ENCODE measurements at places on chromosomes 11 and 22.

DNA sequence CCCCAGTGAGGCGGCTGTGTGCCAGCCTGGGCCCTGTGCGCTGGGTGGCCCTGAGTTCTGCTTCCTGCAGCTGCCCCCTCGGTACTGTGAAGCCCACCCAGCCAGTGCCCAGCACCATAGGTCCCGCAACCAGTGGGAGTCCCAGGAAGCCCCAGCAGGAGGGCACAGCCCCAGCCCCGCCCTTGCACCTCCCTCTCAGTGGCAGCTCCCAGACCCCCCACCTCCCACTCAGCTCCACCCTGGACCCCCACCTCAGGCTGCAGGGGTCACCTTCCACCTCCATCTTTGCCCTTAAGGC lies 30.9 kb downstream of the MOB2 start:
- DNase-seq, result no peak

GRCh38 chr11:44596525-44597276 lies 31.2 kb downstream of the CD82 start:
- no peak for DNase-seq

GRCh38 chr11:29129844-29130243 lies 887.0 kb downstream of the KCNA4 start:
- no peak for DNase-seq

- no peak for DNase-seq
Measured at GRCh38 chr11:13378316-13378715, 84.7 kb downstream of the BTBD10 start.

DNA sequence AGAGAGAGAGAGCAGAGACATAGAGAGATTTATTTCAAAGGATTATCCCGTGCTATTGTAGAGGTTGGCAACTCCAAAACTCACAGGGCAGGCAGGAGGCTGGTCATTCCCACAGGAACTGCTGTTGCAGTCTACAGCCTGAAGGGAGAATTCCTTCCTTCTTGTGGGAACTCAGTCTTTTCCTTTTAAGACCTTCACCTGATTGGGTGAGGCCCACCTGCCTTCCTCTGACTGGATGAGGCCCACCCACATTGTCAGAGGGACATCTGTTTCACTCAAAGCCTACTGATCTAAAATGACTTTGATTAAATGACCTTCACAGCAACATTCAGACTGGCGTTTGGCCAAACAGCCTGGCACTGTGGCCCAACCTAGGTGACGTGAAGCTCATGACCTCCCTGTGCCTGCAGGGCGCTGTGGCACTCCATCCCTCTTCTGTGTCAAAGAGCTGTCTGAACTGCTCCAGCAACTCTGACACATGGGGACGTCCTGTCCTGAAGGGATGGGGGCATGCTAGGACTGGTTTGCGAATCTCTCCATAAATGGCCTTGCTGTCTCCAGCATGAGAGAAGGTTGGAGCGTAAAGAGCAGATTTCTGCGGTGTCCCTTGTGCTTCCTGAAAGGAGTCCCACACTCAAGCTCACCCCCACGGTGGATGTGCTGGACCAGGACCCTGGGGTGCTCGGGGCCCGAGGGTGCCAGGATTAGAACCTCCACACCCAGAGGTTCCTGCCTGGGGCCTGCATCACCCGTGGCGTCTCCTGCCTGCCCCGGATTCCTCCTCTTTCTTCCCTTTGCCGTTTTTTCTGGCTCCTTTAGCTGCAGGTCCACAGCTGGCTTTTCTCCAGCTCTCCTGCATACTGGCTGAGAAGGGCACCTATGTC lies 20.7 kb downstream of the KRTAP5-5 start:
- peak; percentile 37 for DNase-seq
